ENCODE measurements at places on chromosomes 3 and 15. TPM values are rescaled to one million over a fixed set of nuclear protein-coding genes. Genes with fewer than 3 reads are reported as not detected.

GRCh38 chr15:94584833-94585244 lies 353.5 kb downstream of the MCTP2 start:
- no peaks in the 10 kb centered on the region for H3K27me3 ChIP-seq
- no peak overlapping the region for H3K4me3 ChIP-seq
- no peaks in the 10 kb centered on the region for H3K4me1 ChIP-seq
- H3K27ac ChIP-seq: no peak overlapping the region
- DNase-seq: no peak
- no peaks in the 10 kb centered on the region for H3K36me3 ChIP-seq

The CPNE9 gene
- 0.44 TPM for total RNA-seq

- H3K27ac ChIP-seq: no peak overlapping the region
- H3K36me3 ChIP-seq: no peaks in the 10 kb centered on the region
- peak; percentile 74 for DNase-seq
- H3K27me3 ChIP-seq: no peaks in the 10 kb centered on the region
- H3K4me1 ChIP-seq: no peaks in the 10 kb centered on the region
These were observed 74.1 kb downstream of the LRTM1 start for GRCh38 chr3:54853573-54854404.

DNA sequence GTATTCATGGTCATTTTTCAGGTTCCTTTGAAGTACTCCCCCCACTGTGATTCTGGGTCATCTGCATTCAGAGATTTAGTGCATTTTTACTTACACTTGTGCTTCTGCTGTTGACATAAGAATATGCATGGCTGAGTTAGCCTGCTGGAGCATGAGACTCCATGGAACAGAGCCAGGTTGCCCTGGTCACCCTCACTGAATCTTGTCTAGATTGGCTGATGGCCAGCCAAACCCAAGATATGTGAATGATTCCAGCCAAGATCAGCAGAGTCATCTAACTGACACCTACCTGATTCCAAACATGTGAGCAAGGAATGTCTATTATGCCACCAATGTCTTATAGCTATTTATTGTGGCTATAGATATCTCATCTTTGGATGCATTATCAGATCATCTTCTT lies 25.1 kb downstream of the DTWD1 start:
- no peak for DNase-seq
- no peak overlapping the region for H3K4me3 ChIP-seq
- H3K27me3 ChIP-seq: no peaks in the 10 kb centered on the region
- no peak overlapping the region for H3K27ac ChIP-seq
- peaks cover 11% of the 10 kb centered on the region for H3K4me1 ChIP-seq

- no peaks in the 10 kb centered on the region for H3K4me1 ChIP-seq
- no peaks in the 10 kb centered on the region for H3K27me3 ChIP-seq
- H3K4me3 ChIP-seq: no peak overlapping the region
- DNase-seq: no peak
These were observed 906.9 kb downstream of the FHIT start for GRCh38 chr3:60344340-60344739.

Measured in lower lobe of right lung (tissue), 2 donors.